A549 treated with Hydrocortisone at 1 μM for 4 hours (cell line): ENCODE measurements at places on chromosomes 12 and 14. TPM values are rescaled to one million over a fixed set of nuclear protein-coding genes. Genes with fewer than 3 reads are reported as not detected.

GPR162 gene
- 0.28 to 0.51 TPM (median 0.38 TPM) in 5 replicates for total RNA-seq

CCDC175 gene
- not detected in 5 replicates for total RNA-seq

PLEKHD1 gene
- total RNA-seq = 0.02 to 0.07 TPM (median 0.03 TPM) in 5 replicates

RNASE7 gene
- total RNA-seq = 0.07 TPM in 1 of 5 replicates, not detected in the others

CLIP1 gene
- total RNA-seq = 30.4 to 49.3 TPM (median 34.0 TPM) in 5 replicates

CBLN3 gene
- total RNA-seq = 0.97 to 1.3 TPM (median 1.2 TPM) in 5 replicates

ITGB7 gene
- 0.22 to 0.63 TPM (median 0.54 TPM) in 5 replicates for total RNA-seq

KRAS gene
- 10.1 to 19.7 TPM (median 14.0 TPM) in 5 replicates for total RNA-seq

REP15 gene
- 0.18 to 0.63 TPM (median 0.35 TPM) in 5 replicates for total RNA-seq

GUCY2C gene
- total RNA-seq = 0.02 to 0.05 TPM (median 0.03 TPM) in 3 of 5 replicates, not detected in the others

NAV3 gene
- total RNA-seq = 5.8 to 8.1 TPM (median 7.5 TPM) in 5 replicates

PPP2R3C gene
- 27.0 to 30.1 TPM (median 29.0 TPM) in 5 replicates for total RNA-seq

MYF5 gene
- total RNA-seq = not detected in 5 replicates

WNT1 gene
- 0.07 to 0.15 TPM (median 0.12 TPM) in 5 replicates for total RNA-seq

CDKL1 gene
- total RNA-seq = 6.2 to 15.7 TPM (median 7.5 TPM) in 5 replicates

ZC3H14 gene
- 57.9 to 71.3 TPM (median 67.6 TPM) in 5 replicates for total RNA-seq
